Skeletal muscle cell (primary cell): ENCODE measurements at places on chromosomes 3 and 15.

DNA sequence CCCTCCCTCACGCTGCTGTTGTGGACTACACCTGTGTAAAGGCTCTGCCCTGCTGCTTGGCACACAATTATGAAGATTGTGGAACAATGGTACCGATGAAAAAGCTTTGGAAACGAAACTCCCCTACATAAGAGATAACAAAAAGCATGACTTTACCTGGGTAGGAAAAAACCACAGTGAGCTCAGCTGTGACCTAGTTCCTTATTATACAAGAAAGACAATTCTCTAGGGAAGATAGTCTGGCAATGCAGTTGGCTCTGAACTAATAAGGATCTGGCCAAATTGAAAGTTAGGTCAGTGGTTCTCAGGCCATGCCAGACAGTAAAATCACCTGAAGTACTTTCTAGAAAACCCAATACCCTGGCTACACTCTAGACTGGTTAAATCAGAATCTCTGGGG is 16.1 kb downstream of the CLEC3B start:
- DNase-seq = no peak

DNA sequence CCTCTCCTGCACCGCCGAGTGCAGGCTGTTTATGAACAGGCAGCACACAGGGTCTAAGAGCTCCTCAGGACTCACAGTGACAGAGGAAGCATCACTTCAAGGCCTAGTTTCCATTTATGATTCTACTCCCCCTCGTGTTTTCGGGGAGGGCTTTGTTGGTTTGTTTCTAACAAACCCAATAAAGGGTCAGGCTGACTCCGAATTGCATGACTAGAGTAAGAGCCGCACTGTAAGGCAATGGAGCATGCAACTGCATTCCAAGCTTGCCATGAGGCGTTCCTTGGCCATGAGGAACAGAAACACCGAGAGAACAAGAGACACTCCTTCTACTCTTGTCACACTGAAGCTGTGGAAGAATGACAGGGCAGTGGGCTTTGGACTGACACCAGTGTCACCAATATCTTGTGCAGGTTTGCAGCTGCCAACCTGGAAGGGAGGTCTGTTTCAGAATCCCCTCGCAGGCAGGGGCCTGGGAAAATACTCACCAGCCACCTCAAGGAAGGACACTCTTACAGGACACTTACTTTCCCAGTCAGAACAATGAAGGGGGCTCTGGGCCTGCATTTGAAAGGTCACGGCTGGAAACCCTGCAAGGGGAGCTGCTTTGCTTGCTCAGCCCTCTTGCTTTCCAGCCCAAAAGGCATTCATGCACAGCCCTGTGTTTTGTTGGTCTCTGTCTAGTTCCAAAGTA is 96.8 kb downstream of the ADAMTS17 start:
- no peak for DNase-seq

DNA sequence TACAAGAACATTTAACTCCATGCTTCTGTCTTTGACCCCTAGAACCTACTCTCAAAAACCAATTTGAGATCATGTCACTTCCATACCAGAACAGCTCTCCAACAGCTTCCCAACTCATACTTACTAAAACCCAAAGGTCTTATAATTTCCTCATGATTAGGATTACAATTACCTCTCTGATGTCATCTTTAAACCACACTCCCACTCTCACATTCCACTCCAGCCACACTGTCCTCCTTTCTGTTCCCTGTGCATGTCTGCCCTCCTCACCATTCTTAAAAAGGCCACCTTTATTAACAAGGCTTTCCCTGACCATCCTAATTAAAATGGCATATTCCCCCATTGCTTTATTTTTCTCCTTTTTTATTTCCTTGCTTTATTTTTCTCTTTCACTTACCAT is 18.9 kb downstream of the PHC3 start:
- DNase-seq = peak; percentile 20

DNA sequence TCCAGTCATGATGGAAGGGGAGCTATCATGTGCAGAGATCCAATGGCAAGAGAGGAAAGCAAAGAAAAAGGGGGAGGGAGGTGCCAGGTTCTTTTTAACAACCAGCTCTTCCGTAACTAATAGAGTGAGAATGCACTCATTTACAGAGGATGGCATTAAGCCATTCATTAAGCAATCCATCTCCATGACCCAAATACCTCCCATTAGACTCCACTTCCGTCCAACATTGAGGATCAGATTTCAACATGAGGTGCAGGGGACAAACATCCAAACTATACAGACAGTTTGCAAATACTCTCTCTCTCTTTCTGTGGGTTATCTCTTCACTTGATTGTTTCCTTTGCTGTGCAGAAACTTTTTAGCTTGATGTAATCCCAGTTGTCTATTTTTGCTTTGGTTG is 21.2 kb downstream of the ZDHHC23 start:
- no peak for DNase-seq

- DNase-seq = no peak
Observed at GRCh38 chr3:37816271-37816670, 45.4 kb upstream of the CTDSPL start.

GRCh38 chr15:66620341-66620740 is 54.5 kb upstream of the LCTL start:
- DNase-seq = no peak

DNA sequence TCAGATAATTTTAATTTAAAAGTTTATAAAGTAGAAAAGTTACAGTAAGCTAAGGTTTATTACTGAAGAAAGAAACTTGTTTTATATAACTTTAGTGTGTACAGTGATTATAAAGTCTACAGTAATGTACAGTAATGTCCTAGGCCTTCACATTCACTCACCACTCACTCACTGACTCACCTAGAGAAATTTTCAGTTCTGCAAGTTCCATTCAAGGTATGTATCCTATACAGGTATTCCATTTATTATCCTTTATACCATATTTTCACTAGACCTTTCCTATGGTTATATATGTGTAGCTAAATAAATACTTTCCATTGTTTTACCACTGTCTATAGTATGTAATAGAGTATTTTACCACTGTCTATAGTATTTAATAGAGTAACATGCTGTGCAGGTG is 33.2 kb upstream of the MME start:
- no peak for DNase-seq

DNA sequence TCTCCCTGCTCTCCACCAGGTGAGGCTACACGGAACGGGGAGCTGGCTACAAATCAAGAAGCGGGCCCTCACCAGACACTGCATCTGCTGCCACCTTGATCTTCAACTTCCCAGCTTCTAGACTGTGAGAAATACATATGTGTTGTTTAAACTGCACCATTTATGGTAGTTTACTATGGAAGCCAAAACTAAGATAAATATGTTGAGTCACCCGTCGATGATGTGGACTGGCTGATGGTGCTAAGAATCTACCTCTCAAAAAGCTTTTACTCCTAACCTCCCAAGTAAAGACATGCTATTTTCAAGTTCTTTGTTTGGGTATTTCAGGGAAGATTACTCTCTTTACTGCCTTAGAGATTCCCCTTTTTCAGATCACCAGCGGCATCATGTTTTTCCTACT is 110.9 kb downstream of the VGLL3 start:
- no peak for DNase-seq

GRCh38 chr3:13501958-13502790 is 22.1 kb downstream of the HDAC11 start:
- DNase-seq = no peak

- DNase-seq = no peak
Observed at GRCh38 chr3:167502401-167502800, 28.6 kb upstream of the SERPINI2 start.

- peak; percentile 44 for DNase-seq
Observed at GRCh38 chr3:179452176-179452564, 900 bp upstream of the GNB4 start.

GRCh38 chr3:170536712-170537111 is 49.2 kb downstream of the SLC7A14 start:
- DNase-seq = no peak

GRCh38 chr3:74535281-74535680 is 79.2 kb downstream of the CNTN3 start:
- DNase-seq = no peak

- no peak for DNase-seq
Observed at GRCh38 chr3:29763115-29763514, 482.2 kb downstream of the RBMS3 start.

- peak; percentile 55 for DNase-seq
Observed at GRCh38 chr3:61985020-61985419, 388.3 kb downstream of the FEZF2 start.

- DNase-seq = no peak
Observed at GRCh38 chr15:92571824-92572223, 83.8 kb downstream of the FAM174B start.

GRCh38 chr3:168952551-168952950 is 711.0 kb downstream of the MECOM start:
- peak; percentile 5 for DNase-seq

DNA sequence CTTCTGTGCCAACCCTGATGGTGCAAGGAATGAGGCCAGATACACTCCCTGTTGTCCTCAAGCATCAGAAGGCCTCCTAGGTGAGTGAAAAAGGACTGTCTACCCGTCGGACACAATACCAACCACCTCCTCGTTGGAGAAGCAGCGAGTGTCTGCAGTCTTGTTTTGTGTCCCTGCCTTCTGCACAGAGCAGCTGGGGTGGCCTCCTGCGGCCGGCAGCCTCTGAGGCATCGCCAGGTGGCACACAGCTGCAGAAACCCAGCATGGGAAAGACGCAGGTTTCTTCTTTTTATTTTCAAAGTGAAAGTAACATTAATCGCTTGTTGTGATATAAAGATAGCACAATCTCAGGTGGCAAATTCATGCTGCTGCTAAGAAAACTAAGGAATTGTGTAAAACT is 509.9 kb downstream of the OCA2 start:
- no peak for DNase-seq

DNA sequence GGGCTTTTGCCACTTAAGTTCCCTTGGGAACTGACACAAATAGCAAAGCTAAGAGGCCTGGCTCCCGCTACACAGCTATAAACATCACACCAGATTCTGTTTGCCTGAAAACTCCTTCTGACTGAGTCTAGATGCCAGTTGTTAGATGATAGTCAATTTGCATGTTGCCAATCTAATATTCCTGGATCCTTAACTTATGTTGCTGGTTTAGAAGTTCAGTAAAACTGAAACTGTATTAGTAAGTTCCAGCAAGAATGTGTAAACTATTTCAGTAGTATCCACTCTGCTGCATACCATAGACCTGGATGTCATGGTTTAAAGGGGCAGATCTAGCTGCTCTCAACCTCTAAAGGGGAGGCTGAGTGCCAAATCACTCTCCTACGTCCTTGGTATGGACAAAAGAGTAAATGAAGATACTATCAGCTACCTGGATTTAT is 27.1 kb upstream of the LACTB start:
- peak; percentile 30 for DNase-seq

DNA sequence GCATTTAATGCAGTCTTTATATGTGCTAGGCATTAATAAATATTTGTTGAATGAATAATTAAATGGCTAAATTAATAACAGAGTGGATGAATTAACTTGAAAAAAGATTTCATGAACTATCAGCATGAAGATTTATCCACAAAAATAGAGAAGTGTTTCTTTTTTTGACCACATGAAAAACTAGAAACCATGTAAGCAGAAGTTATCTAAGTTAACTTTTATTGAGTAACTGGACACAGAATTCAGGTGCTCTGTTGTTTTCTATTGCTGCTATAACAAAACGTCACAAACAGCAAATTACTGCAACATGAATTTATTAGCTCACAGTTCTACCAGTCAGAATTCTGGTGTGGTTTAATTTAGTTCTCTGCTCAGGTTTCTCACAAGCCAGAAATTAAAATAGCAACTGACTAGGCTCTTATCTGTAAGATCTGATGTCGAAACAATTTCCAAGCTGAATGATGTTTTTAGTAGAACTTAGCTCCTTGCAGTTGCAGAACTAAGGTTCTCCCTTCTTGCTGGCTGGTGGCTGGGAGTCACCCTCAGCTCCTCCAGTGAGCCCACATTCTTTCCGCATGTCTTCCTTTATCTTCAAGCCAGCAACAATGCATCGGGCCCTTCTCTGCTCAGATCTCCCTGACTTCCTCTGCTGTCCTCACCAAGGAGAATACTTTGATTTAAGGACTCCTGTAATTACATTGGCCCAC is 810.2 kb upstream of the ALCAM start:
- DNase-seq = no peak

DNA sequence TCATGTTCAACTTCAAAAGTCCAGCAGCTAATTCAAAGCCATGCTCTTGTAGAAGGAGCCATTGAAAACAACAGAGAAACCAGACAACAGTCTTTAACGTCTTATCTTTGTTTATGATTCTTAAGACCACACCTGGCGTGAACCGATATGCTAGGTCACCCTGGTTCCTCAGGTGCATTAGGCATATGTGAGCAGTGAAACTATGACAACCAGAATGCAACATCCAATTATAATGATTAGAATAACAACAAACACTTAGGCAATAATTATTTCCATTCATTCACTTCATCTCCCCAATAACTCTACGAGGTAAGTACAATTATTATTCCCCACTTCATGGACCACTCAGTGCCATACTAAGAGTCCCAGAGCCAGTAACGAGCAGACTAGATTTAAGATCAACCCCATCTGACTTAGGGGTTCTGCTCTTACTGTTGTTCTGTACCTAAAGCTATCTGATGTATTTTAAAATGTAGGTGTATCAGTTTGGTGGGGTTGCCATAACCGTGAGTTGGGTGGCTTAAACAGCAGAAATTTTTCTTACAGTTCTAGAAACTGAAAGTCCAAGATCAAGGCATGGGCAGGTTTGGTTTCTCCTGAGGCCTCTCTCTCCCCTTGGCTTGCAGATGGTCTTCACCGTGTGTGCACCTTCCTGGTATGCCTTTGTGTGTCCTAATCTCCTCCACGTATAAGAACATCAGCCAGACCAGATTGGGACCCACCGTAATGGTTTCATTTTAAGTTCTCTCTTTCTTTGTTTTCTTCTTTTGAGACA is 997.8 kb upstream of the CFAP20DC start:
- no peak for DNase-seq

DNA sequence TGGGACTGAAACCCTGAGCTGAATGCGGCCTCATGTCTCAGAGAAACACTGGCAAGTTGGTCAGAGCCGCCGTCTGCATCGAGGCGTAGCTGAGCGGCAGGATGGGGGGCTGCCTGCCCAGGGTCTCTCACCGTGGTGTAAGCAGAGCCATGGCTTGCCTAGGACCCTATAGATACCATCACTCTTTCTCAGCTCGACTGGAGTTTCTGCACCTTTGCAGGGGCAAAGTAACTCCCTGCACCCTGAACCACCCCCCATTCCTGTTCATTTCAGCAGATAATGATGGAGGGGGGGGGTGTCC is 28.4 kb upstream of the NR2E3 start:
- DNase-seq = no peak

DNA sequence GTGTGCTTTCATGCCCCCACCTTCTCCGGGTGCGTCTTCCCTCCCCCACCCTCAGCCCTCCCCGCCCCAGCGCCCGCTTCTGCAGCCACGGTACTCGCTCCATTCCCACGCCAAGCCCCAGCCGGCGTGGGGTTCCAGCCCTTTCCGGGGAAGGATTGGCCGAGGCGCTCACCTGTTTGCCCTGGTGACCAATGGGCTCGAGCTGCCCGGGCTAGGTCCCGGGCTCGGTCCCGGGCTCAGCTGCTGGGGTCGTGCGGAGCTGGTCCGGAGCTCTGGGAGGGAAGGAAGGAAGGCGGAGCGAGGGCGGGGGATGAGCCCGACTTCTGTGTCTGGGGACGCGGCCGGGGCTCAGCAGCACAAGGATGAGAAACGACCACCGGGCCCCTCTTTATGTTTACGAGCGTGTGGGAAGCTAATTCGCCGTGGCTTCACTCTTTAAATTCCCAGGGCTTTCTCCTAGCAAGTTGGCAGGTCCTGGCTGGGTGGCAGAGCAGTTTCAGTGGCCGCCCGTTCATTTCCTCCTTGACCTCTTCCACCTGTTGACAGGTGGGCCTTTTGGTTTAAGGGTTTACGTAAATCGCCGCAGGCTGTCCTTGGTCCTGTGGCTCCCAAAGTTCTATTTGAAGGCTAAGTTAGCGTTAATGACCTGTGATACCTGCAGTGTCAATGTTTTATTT is at the start of gene IGSF10:
Gene IGSF10 (minus strand): TSS at position 288 of the 677 bp plus-strand sequence. CDS start 2,352 bp downstream, outside the sequence.
- no peak for DNase-seq
